ENCODE measurements at places on chromosomes 3 and 15. TPM values are rescaled to one million over a fixed set of nuclear protein-coding genes. Genes with fewer than 3 reads are reported as not detected.
A peak's percentile ranks its signal among the peaks of the same experiment; 100 is the strongest.

- no peak for DNase-seq
These were observed 317.3 kb upstream of the NECTIN3 start for GRCh38 chr3:110754212-110754916.

- no peak for DNase-seq
These were observed 11.2 kb downstream of the DENND6A start for GRCh38 chr3:57681691-57682090.

- DNase-seq = no peak
These were observed 94.5 kb upstream of the OXTR start for GRCh38 chr3:8863891-8864290.

- no peak for DNase-seq
These were observed 87.3 kb upstream of the OXTR start for GRCh38 chr3:8856721-8857120.

DNA sequence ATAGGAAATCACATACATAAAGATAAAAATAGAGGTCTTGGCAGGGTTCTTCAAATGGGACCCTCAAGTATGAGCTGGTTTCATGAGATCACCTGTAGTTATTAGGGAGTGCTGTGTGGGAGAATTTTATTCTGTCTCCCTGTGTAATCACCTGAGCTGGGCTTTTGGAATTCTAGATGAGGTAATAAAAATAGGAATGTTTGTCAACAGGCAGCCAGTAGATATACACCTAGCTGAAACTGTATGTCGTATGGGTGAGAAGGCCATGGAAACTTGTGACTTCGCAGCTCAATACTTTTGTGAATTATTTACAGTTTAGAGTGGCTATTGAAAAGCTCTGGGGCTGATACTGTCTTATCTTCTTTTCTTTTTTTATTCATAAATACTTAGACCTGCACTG lies 40.5 kb upstream of the PLCL2 start:
- DNase-seq = no peak

- DNase-seq = no peak
These were observed 8.1 kb upstream of the IGDCC3 start for GRCh38 chr15:65385870-65386258.

GRCh38 chr15:94503293-94503692 lies 271.9 kb downstream of the MCTP2 start:
- no peak for DNase-seq

DNA sequence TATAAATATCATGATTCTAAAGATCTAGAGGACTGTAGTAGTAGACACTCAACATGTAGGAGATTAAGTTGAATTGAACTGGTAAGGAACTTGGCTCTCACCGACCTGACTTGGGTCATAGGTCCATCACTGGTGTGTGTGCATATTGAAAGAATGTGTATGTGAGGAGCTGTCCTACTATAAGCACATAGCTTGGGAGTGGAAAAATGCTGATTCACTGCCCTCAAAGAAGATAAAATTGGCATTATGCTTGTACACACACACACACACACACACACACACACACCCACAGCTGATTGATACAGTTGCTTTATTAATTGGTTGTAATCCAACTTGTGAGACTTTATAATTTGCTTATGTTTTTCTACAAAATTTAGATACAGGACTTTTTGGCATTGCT lies 411.0 kb upstream of the NR2F2 start:
- no peak for DNase-seq

- DNase-seq = no peak
These were observed 169.2 kb upstream of the ATP10A start for GRCh38 chr15:26032162-26032846.

GRCh38 chr3:127668906-127669305 lies 3.8 kb upstream of the ABTB1 start:
- DNase-seq = no peak

DNA sequence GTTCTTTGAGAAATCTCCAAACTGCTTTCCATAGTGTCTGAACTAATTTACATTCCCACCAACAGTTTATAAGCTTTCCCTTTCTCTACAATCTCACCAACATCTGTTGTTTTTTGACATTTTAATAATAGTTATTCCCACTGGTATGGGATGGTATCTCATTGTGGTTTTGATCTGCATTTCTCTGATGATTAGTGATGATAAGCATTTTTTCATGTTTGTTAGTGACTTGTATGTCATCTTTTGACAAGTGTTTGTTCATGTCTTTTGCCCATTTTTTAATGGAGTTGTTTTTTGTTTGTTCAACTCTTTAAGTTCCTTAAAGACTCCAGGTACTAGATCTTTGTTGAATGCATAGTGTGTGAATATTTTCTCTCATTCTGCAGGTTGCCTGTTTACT lies 116.6 kb upstream of the TSC22D2 start:
- DNase-seq = no peak

- DNase-seq = peak; percentile 65
These were observed 1.0 kb downstream of the C3orf80 start for GRCh38 chr3:160226026-160226907.

DNA sequence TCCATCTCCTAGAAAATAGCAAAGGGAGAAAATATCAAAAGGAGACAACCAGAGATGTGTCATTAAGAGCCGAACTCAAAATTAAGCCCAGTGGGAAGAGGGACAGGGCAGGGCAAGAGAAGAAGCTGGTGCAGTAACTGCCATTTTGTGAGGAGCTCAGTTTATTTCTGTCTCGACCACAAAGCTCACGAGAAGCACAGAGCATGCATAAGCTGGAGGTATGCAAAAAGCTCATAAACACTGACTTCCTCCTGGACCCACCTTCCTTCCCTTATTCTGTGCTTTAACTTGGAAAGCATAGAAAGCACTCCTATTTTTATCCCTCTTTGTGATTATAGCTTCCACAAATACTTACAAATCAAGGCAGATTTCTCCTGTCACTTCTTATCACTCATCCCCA lies 81.3 kb downstream of the DGKG start:
- no peak for DNase-seq

DNA sequence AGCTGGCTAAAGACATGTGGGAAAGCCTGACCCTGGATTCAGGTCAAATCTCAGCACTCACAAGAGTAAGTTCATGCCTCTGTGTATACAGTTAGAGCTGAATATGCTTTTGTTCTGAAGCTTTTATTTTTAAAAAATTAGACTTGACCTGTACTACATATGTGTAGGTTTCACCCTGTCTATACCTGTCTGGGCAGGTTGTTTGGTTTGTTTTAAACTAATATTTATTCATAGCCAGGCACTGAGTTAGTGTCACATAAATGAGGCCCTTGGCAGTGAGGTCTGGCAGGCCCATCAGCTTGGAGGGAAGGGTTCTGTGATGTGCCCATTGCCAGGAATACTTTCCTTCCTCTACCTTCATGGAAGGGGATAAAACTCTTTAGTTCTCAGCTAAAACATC lies 1.9 kb downstream of the DNAJA4 start:
- DNase-seq = no peak

DNA sequence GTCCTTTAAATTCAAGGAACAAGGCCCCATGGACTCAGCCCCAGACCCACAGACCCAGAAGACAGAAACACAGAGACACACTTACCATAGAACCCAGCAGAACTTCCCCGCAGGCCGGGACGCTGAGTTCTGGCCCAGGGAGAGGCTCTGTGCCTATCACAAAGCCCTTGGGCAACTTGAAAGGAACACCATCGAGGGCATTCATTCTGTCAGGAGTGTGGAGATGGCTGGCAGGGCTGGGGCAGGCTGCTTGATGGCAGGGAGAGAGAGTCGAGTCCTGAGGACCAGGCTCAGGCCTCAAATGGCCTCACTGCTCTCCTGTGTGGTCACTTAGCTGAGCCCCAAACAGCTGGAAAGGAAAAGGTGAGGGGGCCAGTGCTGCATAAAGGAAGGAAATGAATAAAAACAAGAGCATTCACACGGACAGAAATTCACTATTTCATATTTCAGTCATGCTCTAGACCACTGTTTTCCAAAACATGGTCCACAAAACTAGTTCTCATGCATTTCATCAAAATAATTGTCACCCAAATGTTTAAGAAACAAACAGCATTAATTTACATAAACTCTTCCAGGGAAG lies 8.9 kb downstream of the UBAP1L start:
- no peak for DNase-seq

- DNase-seq = no peak
These were observed 428.1 kb downstream of the ROBO2 start for GRCh38 chr3:77467702-77468625.

GRCh38 chr3:23762759-23763477 lies 42.8 kb upstream of the UBE2E1 start:
- DNase-seq = no peak

DNA sequence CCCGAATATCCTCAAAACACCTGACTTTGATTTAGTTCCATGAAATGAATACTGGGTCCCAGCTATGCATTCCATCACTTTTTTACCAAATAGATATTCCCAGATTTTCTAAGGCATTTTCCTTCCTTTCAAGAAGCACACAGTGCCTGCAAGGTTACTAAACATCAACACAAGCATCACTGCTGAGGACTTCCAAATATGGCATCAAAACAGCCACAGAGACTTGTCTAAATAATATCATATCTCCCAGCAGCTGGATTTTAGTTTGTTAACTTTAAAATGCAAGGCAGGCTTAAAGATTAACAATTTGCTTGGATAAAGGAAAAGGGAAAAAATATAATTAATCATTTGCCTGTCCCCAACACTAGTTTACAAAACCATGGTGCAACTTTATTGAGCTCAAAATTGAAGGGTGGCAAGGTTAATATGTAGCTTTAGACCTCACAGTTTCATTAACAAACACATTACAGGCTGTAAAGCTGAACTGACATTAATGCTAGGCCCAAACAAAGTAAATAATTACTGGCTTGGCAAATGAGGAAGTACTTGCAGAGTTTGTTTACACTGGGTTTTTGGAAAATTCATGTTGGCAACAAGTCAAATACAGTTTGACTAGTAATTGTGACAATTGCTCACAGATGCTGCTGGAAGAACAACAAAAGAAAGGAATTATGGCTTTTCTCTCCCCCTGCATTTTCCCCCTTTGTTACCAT lies 401.7 kb upstream of the CDIN1 start:
- DNase-seq = no peak

GRCh38 chr3:179811321-179812095 lies 158.7 kb downstream of the USP13 start:
- DNase-seq = peak; percentile 90

- DNase-seq = no peak
These were observed 38.0 kb downstream of the KAT2B start for GRCh38 chr3:20078194-20078714.

DNA sequence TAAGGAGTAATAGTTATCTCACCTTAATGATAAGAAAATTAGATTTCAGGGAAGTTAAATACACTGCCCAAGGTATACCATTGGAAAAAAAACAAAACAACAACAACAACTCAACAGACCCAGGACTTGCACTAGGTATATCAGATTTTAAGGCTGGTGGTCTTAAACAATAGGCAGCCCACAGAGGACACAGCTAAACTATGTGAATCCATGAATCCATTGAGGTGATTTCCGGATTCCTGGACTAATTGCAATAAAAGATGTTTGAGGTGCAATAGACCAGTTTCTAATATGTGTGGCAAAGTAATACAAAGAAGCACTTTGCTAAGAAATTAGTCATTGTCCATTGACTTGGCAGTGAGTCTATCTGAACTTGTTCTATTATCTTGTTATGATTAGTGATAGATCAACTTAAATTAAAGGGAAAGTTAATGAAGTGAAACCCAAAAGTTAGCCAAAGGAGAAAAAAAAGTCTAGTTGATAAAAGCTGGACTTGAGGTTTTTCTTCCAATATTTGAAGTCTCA lies 60.9 kb upstream of the MAGI1 start:
- no peak for DNase-seq

DNA sequence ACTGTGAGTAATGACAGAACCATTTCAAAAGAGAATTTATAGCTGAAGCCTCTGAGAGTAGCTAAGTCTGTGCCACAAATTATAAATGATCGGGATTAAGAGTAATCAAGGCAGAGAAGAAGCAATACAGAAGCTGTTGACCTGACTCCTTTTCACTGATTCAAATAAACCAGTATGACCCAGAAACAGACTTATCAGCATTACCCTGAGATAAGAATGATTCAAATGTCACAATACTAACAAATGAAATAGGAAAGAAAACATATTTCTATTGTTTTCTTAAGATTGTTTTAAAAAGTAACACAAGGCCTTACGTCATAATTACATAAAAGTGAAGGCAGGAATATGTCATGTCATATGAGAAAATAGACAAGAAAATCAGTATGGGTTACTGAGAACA lies 1534.6 kb downstream of the SI start:
- no peak for DNase-seq

DNA sequence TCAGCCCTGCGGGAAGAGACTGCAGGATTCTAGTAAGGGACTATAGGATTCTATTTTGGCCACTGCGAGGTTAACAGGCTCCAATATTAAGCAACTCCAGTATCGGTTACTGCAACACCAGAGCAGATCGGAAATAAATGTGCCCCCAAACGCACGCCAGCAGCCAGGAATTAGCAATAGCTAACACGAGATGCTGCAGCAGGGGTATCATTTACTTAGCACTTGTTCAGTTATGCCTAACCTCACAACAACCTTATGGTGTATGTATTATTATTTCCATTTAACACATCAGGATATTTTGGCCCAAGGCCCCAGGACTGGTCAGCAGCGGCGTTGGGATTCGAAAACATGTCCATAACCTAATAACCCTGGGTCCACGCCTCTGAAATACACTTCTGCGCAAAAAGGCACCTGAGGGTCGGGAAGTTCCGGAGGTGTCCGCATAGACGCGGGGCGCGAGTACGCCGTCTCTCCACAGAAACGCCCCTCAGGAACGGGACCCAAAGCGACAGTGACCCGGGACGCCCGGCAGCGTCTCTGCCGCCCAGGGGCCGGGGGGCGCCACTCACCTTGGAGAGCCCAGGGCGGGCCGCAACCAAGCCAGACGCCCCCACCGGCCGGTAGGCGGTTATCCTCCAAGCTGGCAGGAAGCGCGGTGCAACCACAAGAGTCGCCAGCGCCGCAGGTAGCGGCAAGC lies 681 bp downstream of the PIK3CB start:
- DNase-seq = peak; percentile 88

- DNase-seq = no peak
These were observed 72.7 kb upstream of the FNDC3B start for GRCh38 chr3:171966533-171967136.

DNA sequence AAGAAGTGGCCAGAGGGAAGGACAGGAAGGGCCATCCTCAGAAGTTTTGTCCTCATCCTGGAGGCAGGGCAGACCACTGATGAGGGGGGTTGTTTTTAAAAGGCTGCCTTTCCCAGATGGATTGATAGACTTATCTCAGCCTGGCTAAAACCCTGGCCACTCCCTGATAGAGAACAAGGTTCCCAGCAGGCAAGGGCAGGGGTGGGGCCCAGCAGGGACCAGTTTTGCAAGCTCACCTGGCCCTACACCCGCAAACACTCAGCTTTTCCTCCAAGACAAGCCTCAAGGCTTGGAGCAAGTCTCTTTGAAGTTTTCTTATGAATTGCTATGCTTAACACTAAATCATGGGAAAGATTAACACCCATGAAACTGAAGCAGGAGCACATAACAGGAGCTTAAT lies 9.1 kb downstream of the LIPC start:
- peak; percentile 24 for DNase-seq

- DNase-seq = no peak
These were observed 3.6 kb downstream of the CLEC3B start for GRCh38 chr3:45029661-45030060.

USP13 gene
- polyA plus RNA-seq = 9.6 TPM

LRRC28 gene
- polyA plus RNA-seq = 12.2 TPM

GABRR3 gene
- not detected for polyA plus RNA-seq

USP4 gene
- 27.8 TPM for polyA plus RNA-seq

HPS3 gene
- polyA plus RNA-seq = 41.7 TPM

TGM5 gene
- not detected for polyA plus RNA-seq
